ENCODE measurements at places on chromosomes 2 and 18.

GRCh38 chr2:235219048-235219447 is 267.2 kb downstream of the SH3BP4 start:
- DNase-seq = no peak

- DNase-seq = no peak
Observed at GRCh38 chr18:59540346-59540745, 156.9 kb downstream of the CCBE1 start.

DNA sequence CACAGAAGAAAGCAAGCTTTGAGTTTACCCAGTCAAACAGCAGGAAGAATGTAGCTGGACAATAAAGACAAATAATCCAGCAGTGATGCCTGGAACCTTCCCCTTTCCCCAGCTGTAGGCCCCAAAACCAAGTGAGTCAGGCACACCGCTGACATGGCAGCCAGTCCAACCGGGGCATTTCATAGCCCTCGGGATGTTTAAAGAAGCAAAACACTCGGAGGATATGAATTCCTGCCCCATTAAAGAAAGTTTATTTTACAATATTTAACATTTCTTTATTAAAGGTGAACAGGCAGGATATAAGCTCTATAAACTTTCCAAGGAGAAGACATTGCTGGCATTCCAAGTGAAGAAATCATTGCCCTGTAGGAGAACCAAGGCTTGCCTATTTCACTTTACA is 507.6 kb upstream of the TNP1 start:
- DNase-seq = no peak

- DNase-seq = no peak
Observed at GRCh38 chr2:69805887-69806286, 23.6 kb upstream of the GMCL1 start.

GRCh38 chr2:210913461-210913860 is 357.1 kb downstream of the CPS1 start:
- DNase-seq = no peak

DNA sequence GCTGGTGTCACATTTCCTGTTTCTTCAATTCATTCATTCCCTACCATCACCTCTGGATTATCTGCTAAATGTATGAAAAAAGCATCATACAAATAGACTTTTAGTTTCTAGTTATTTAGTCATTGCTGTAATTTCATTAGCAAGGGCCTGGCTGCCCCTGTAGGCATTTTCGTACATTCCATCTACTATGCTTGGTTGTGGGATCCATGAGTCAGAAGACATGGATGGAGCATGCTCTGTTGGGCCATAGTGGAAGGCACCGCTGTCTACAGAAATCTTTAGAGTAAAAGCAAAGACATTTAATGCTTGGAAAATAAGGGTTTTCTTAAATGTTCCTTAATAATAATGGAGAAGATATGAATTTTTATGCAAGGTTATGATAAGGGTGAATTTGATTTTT is 324.8 kb upstream of the MEIS1 start:
- DNase-seq = no peak

DNA sequence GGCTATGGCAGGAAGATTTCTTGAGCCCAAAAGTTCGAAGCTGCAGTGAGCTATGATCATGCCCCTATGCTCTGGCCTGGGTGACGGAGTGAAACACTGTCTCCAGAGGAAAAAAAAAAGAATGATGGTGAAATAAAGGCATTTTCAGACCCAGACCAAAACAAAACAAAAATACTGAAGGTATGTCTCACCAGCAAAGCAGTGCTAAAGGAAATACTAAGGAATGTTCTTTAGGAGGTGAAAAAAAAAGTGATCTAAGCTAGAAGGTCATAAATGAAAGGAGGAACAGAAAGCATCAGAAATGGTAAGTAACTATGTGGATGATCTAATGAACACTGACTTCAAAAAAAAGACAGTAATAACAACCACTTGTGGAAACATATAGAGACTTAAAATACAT is 18.7 kb downstream of the SS18 start:
- DNase-seq = no peak

DNA sequence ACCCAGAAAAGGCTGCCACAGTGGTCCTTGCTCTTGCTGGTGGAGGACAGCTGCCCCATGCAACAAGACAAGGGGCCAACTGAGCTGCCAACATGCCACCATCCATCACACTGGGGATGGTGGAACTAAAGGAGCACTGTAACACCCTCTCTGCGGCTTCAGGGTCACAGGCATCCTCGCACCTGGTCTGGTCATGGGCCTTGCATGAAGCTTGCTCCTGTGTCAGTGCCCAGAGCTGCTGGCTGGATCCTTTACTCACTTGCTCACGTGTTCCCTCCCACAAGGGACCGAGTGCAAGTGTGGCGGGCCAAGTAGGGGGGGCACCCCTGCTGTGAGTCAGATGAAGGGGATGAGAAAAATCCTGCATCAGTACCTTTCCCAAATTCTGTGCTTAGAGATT is 972.3 kb upstream of the DDX18 start:
- DNase-seq = no peak

DNA sequence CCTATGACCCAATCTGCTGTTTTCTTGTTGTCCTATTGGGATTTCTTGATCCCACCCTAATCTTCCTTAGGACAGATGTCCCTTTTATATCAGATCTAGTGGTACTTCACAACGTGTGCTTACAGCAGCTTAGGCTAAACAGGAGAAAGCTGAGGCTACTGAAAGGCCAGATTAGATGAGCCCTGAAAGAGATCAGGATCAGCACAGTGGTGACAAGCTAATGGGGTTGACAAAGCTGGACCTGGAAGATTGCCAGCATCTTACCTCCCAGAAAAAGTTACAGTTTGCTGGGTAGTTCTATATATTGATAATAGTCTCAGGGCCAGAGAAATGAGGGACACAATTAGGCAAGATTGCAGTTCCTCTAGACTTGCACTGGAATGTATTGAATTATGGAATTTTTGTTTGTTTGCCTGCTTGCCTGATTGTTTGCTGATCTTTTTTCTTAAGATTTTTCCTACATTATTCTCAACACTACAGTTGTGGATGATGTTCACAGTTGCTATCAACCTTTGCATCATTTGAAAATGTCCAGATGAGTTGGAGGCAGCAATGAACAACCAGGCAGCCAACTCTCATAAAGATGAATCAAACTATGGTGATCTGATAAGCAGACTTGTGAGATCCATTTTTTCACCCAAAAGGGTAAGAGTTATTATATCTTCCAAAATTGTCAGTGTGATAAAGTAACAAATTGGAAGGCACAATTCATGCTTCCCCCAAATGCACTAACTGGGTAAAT is 49.1 kb upstream of the PIK3C3 start:
- no peak for DNase-seq

Data from mesenteric fat pad (tissue), 1 donor.